ENCODE measurements at places on chromosomes 5 and 9.

DNA sequence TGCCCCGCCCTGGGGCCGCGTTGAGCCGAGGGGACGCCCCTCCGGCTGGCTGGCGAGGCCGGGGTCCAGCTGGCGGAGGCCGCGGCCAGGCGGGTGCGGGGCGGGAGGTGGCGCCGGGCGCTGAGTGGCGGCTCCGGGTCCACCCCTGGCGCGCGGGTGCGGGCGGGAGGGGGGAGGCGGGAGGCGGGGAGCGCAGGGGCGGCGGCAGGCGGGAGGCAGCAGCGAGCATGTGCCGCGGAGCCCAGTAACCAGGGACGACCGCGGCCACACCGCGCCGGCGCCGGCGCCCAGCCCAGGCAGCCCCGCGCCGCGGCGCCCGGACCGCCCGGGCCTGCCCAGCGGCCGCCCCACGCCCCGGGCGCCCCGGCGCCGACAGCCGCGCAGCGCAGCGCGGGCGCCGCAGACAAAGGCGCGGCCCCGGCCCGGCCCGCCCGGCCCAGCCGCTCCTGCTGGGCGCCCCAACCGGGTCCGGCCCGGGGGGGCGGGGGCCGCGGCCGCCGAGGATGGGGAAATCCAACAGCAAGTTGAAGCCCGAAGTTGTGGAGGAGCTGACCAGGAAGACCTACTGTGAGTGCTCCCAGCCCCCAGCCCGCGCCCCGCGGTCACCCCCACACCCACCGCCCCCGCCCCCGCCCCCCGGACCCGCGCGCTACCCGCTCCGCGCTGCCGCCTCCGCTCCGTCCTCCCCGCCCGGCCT, at the start of gene NCS1:
Gene NCS1 (plus strand): TSS at position 244 of the 697 bp plus-strand sequence. CDS start 260 bp downstream, at position 504.
- DNase-seq = no peak

DNA sequence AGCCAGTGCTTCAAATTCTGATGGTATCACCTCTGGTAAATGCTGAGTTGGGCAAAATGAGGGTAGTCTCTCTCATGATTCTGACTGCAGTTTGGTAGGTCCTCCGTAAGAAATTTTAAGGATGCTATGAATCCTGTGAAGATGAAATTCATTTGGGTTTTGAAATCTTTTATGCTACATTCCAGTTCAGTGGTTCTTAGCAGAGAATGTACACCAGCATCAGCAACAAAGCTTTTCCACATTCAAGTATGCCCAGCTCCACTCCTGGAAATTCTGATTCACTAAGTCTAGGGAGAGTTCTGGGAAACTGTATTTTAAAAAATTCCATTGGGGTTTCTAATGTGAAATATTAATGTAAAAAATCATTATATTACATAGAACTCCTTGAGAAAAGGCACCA, 33.6 kb upstream of the ACOT12 start:
- DNase-seq = no peak

DNA sequence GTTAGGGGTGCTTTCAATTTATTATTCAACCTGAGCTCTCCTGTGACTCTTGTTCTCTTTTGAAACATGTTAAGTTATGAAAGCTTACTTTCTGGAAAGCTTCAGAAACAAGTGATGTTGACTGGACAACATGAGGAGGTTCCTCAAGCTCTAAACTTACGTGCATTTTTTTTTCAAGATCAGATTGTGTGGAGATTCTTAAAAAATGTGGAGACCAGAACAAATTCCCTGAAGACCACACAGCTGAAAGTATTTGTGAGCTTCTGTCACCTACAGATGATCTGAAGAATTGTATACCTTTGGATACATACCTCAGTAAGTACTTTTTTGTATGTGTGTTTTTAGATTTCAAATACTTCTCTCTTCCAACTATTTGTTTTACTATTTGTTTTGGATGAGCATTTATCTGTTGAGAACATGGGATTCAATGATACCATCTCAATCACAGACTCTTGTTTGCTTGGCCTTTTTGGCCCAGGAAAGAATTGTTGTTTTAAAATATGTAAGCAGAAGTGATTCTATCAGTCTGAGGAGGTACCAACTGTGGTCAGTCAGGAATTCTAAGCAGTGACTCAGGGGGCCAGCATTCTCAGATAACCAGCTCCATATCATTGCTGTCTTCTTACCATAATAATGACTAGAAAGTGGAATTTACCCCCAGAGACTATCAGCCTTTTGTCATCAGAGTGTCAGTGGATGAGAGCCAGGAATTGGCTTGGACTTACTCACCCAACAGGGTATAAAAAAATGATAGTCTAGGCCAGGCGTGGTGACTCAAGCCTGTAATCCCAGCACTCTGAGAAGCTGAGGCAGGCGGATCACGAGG, 34.4 kb upstream of the GLIPR2 start:
- no peak for DNase-seq

- no peak for DNase-seq
Measured at GRCh38 chr9:120726484-120726883, 12.2 kb upstream of the MEGF9 start.

DNA sequence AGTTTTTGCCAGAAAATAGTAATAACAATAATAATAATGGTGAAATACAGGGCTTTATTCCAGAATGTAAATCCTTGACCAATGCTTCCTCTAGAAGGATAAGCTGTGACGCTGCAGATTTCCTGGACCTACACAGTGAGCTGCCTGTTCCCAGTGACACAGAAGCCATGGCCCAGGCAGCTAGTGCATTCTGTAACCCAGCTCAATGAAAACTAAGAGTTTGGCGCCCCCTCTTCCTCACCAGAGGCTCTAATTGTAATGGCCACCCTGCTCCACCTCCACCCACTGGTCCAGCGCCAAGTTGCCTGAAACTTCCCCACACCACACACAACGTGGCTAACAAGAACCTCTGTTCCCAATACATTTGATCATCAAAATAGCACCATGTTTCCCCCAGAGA, 248.1 kb downstream of the CETN3 start:
- DNase-seq = peak; percentile 22

- DNase-seq = no peak
Measured at GRCh38 chr9:27425827-27426510, 98.1 kb upstream of the IFNK start.

GRCh38 chr9:121598965-121599871, 52.2 kb upstream of the DAB2IP start:
- no peak for DNase-seq

DNA sequence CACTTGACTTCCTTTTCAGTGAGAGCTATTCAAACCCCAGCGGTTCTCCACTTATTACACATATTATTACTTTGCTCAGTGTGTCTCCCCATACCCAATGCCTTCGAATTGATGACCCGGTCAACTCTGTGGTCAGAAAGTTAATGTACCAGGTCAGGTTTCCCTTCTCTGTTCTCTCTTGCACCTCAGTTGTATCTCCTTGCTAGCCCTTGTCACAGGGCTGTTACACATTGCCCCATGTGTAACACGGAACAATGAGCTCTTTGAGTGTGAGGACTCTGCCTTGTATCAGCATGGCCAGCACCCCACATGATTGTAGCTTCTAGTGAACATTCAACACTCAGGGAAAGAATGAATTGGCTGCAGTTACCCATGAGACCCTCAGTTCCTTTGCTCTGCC, 73.6 kb downstream of the DOCK2 start:
- no peak for DNase-seq

DNA sequence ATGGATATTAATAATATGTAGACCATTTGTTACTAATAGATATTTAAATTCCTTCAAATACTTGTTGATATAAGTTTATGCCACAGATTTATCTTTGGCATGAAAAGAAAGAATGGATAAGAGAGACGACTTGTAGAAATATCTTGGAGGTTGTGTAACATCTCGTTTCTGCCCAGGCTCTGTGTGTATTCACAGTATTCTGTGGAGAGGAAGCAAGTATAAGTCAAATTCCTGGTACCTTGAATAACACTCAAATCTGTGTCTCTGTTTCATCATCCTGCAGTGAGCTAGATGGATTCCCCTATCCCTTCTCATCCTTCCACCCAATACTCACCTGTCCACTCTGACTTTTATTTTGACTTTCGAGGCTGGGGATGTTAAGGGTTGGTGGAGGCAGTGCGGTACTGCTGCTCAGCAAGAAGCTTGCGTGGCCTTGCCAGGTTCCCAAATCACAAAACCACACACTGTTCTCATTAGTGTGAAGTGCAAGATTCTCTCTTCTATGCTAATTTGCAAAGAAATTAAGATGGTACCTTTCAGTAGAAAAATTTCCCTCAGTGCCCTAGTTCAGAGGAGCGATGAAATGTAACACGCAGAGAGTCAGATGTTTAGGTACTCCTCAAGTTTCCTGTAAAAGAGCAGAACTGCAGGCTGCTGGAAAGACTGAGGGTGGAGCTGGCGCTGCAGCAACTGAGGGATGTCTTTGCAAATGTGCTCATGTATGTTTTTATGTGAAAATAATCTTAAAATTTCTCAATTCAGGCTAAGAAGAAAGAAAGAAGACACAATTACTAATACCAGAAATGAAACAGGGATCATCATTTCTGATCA, 42.6 kb upstream of the ANKRD18A start:
- DNase-seq = no peak

DNA sequence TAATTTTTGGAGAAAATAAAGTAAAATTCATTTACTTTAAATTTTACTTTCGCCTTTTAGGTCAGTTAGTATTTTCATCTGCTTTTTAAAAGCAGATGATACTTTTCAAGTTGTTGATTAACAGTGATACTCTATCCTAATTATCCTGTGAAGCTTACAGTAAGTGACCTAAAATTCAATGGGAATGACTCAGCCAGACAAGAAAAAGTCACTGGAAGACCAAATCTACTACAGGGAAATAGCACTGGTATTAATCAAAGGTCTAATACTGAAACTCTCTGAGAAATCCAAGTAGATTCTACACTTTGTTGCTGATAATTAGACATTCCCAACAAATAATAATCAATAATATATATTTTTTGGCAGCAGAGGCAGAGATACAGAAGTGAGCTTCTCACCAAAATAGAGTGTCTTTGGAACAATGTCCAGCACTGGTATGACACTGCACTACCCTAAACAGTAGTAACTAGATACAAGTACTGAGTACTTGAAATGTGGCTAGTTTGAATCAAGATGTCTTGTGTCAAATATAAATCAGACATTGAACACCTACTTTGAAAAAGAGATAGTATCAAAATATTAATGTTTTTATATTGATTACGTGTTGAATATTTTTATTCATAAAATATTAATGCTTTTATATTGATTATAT, 22.8 kb upstream of the ELL2 start:
- DNase-seq = no peak

DNA sequence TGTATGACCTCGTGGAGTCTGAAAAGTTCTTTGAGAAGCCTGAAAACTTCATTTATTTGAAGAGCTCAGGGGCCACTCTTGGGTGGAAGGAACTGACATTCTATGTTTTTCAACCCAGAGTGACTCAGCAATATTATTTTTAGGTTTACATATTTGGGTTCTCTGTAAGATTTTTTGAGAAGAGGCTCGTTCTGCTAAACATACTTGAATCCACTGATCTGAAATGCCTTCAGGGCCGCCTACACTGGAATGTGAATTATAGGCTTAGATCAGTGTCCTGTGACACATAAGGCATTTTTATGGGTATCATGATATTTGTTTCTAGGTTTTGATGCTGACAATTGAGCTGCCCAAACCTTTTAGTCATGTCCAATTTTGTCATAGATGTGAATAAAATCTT, 86.2 kb downstream of the PSAT1 start:
- DNase-seq = no peak

GRCh38 chr5:151480384-151481293, 33.2 kb downstream of the SLC36A1 start:
- no peak for DNase-seq

Measured in GM12864 (cell line).